Pancreas (tissue), 10 donors: ENCODE measurements at places on chromosomes 11 and 22. TPM values are rescaled to one million over a fixed set of nuclear protein-coding genes. Genes with fewer than 3 reads are reported as not detected.

- H3K27me3 ChIP-seq = no peaks in the 10 kb centered on the region
These were observed 103.4 kb upstream of the ASPHD2 start for GRCh38 chr22:26325641-26326040.

GRCh38 chr11:120903686-120904085 is 120.2 kb upstream of the TBCEL start:
- H3K4me1 ChIP-seq = no peaks in the 10 kb centered on the region
- H3K36me3 ChIP-seq = no peaks in the 10 kb centered on the region
- H3K4me3 ChIP-seq = no peak overlapping the region
- no peaks in the 10 kb centered on the region for H3K27me3 ChIP-seq

DNA sequence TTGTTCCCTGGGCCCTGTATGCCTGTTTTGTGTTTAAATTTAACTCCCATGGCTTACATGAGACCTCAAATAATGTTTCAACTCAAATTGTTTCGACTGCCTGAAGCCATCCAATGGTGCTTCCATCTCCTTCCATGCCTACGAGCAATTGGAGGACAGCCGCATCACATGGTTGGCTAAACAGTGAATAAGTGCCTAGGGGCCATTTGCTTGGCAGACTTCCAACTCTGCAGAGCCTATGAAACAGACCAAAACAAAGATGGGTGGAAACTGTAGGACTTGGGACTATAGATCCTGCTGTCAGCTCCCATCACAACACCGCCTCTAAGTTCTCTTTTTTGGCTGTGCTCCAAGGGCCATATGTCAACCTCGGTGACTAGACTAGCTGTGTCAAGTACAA is 84.1 kb downstream of the PARVA start:
- H3K36me3 ChIP-seq = no peaks in the 10 kb centered on the region
- no peak for DNase-seq
- no peaks in the 10 kb centered on the region for H3K27me3 ChIP-seq
- H3K4me1 ChIP-seq = no peaks in the 10 kb centered on the region

DNA sequence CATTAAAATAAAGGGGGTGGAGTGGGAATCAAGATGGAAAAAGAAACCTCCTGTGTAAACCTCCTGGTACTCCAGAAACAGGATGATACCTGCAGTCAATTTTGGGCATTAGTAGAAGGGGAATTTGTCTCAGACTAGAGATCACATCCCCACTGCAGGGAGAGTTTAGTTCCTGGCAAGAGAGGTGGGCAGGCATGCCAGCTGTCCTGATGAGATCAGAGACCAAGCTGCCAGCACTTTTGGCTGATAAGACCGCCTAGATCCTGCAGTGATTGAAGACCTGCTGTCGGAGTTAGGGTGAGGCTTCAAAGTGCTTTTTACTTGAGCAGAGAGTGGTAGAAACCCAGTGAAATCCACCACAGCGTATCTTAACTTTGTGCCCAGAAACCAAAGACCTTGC is 29.7 kb upstream of the NELL1 start:
- no peaks in the 10 kb centered on the region for H3K27me3 ChIP-seq
- no peak for DNase-seq
- H3K4me3 ChIP-seq = no peak overlapping the region
- no peak overlapping the region for H3K27ac ChIP-seq

GRCh38 chr22:18968011-18968749 is 32.1 kb upstream of the PRODH start:
- H3K4me3 ChIP-seq = no peak overlapping the region
- no peaks in the 10 kb centered on the region for H3K27me3 ChIP-seq
- no peaks in the 10 kb centered on the region for H3K36me3 ChIP-seq
- no peak overlapping the region for H3K27ac ChIP-seq
- H3K4me1 ChIP-seq = no peaks in the 10 kb centered on the region

DNA sequence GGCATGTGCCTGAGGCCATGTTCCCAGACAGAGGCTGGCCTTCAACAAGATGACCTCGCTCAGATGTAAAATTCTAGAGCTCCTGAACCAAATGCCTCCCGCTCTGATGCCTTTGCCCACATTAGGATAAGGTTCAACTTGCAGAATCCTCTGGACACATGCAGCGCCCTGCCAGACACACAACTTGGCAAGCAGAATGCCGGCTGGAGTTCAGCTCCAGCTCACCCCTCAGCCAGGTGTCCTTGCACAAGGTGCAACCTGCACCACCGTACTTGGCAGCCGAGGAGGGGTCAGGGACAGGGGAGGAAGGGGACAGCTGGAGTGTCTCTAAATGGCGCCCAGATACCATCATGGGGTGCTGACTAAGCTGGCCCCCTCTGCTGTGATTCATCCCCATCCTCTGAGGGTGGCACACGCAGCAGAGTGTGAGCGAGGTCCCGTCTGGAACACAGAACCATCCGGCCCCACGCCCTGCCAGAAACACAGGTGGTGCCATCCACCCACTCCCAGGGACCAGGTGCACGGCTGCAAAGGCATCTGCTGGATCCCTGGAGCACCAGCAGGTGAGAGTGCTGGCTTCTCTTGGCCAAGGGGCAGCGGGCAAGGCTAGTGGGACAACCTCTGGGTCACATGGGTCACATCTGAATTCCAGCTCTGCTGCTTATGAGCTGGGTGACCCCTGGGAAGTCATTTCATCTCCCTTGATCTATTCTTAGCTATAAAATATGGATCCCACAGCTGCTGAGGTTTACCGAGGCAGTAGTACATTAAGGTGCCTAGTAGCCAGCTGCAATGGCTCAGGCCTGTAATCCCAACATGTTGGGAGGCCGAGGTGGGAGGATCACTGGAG is 12.8 kb downstream of the ZMAT5 start:
- H3K4me3 ChIP-seq = no peak overlapping the region
- no peak for DNase-seq
- no peaks in the 10 kb centered on the region for H3K36me3 ChIP-seq

DNA sequence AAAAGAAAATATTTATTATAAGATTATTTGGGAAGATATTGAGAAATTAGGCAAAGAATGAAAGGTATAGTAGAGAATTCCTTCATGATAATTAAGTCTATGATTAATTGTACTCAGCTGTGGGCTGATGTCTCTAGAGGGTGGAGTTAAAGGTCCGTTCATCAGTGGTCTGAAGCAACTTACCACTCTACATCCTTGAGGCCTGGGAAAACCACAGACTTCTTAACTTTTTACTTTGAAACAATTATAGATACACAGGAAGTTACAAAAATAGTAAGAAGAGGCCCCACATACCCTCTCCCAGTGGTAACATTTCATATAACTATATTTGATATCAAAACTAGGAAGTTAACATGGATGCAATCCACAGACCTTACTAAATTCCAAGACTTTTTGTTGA is 167.0 kb upstream of the NECTIN1 start:
- no peak overlapping the region for H3K4me3 ChIP-seq
- no peak overlapping the region for H3K27ac ChIP-seq

DNA sequence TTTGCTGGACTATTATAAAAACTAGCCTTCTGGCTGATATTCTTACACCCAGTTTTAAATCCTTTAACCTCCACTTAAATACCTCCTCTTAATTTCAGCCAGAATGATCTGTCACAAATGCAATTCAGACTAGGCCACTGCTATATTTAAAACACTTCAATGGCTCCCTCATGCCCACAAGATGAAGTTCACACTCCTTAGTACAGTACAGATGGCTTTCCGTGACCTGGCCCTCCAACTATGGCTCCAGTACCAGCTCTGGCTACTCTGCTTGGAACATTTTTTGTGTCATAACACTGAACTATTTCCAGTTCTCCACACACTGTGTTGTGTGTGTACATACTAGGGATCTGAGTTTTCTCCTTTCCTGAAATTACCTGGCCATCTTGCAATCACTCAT is 353.4 kb downstream of the SOX6 start:
- no peak overlapping the region for H3K27ac ChIP-seq
- H3K27me3 ChIP-seq = no peaks in the 10 kb centered on the region
- peaks cover 14% of the 10 kb centered on the region for H3K4me1 ChIP-seq
- no peaks in the 10 kb centered on the region for H3K36me3 ChIP-seq
- no peak overlapping the region for H3K4me3 ChIP-seq

- no peaks in the 10 kb centered on the region for H3K36me3 ChIP-seq
- H3K4me3 ChIP-seq = no peak overlapping the region
- H3K4me1 ChIP-seq = peaks cover 8% of the 10 kb centered on the region
- no peaks in the 10 kb centered on the region for H3K27me3 ChIP-seq
- no peak for DNase-seq
- no peak overlapping the region for H3K27ac ChIP-seq
These were observed 1.2 kb upstream of the INTS5 start for GRCh38 chr11:62654297-62654696.

- no peaks in the 10 kb centered on the region for H3K27me3 ChIP-seq
- H3K36me3 ChIP-seq = no peaks in the 10 kb centered on the region
These were observed 465.0 kb downstream of the GUCY1A2 start for GRCh38 chr11:106553304-106553703.

DNA sequence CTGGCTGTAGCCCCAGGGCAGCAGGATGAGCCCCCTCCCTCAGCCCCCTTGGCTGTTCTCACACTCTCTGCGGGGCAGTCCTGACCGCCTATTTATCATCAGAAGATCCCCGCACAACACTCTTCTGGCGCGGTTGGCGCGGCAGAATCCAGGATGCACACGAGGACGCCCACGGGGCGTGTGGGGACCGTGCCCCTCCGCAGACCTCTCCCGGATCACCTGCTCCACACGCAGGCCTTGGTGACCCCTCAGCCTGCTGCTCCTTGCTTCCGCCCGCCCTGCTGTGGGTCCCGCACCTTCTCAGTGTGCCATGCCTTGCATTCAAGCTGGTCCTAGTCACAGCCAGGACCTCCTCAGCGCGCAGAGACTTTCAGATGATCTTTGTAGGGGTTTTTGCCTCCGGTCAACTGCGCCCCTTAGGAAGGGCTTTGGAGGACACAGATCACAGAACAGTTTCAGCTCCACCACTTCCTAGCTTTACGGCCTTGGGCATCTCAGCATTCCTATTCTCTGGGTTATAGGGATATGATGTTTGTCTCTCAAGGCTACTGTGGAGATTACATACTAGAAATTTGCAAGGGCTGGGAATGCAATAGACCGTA is 841 bp upstream of the TUB start:
- H3K4me3 ChIP-seq = no peak overlapping the region
- no peaks in the 10 kb centered on the region for H3K4me1 ChIP-seq
- H3K27me3 ChIP-seq = no peaks in the 10 kb centered on the region
- H3K36me3 ChIP-seq = no peaks in the 10 kb centered on the region
- DNase-seq = no peak
- no peak overlapping the region for H3K27ac ChIP-seq

- DNase-seq = no peak
- no peaks in the 10 kb centered on the region for H3K4me1 ChIP-seq
- H3K36me3 ChIP-seq = no peaks in the 10 kb centered on the region
- H3K4me3 ChIP-seq = no peak overlapping the region
- H3K27ac ChIP-seq = no peak overlapping the region
- no peaks in the 10 kb centered on the region for H3K27me3 ChIP-seq
These were observed 23.6 kb upstream of the LMO1 start for GRCh38 chr11:8287297-8287696.

GRCh38 chr22:40626851-40627250 is 9.7 kb downstream of the MRTFA start:
- H3K27ac ChIP-seq = no peak overlapping the region
- H3K27me3 ChIP-seq = no peaks in the 10 kb centered on the region
- no peaks in the 10 kb centered on the region for H3K36me3 ChIP-seq
- no peak for DNase-seq
- no peak overlapping the region for H3K4me3 ChIP-seq

GRCh38 chr11:64767344-64768299 is 7.8 kb upstream of the PYGM start:
- H3K27me3 ChIP-seq = no peaks in the 10 kb centered on the region
- H3K4me3 ChIP-seq = no peak overlapping the region
- peak; percentile 42 for DNase-seq
- peaks cover 16% of the 10 kb centered on the region for H3K36me3 ChIP-seq

DNA sequence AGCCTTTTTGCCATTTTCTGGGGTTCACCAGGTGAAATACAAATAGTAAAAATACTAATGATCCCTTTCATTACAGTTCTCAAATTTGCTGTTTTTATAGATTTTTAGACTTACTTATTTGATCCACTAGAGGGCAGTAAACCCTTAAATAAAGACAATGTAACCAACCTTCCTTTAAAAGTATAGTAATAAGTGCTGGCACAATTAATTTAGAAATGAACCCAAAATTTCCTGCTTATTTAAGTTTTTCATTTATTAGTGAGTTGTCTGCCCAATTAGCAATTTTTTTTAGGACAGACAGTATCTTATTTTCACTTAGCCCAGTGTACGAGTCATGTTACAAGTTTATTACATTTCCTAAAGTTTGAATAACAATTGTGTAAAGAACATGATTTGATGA is 4.7 kb downstream of the DDIAS start:
- DNase-seq = no peak
- H3K36me3 ChIP-seq = no peaks in the 10 kb centered on the region
- H3K27ac ChIP-seq = no peak overlapping the region
- H3K27me3 ChIP-seq = no peaks in the 10 kb centered on the region
- no peak overlapping the region for H3K4me3 ChIP-seq

DNA sequence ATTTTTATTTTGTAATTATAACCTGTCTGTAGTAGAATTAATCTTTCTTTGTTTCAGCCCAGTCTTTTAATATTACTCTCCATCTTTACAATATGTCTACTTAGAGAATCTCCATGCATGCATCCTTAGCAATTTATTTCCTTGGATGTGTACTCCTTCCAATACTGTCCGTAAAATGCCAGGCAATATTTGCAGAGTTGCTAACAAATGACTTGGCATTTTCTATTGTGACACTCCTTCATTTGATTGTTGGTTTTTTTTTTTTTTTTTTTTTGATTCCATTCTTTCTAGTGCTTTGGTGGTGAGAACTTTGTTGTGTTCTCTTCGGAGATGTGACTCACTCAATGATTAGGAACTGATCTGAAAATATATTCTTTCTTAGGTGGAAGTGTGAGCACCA is 220.3 kb downstream of the CNTN5 start:
- H3K4me3 ChIP-seq = no peak overlapping the region
- H3K4me1 ChIP-seq = no peaks in the 10 kb centered on the region
- H3K27me3 ChIP-seq = no peaks in the 10 kb centered on the region
- DNase-seq = no peak
- no peak overlapping the region for H3K27ac ChIP-seq

DNA sequence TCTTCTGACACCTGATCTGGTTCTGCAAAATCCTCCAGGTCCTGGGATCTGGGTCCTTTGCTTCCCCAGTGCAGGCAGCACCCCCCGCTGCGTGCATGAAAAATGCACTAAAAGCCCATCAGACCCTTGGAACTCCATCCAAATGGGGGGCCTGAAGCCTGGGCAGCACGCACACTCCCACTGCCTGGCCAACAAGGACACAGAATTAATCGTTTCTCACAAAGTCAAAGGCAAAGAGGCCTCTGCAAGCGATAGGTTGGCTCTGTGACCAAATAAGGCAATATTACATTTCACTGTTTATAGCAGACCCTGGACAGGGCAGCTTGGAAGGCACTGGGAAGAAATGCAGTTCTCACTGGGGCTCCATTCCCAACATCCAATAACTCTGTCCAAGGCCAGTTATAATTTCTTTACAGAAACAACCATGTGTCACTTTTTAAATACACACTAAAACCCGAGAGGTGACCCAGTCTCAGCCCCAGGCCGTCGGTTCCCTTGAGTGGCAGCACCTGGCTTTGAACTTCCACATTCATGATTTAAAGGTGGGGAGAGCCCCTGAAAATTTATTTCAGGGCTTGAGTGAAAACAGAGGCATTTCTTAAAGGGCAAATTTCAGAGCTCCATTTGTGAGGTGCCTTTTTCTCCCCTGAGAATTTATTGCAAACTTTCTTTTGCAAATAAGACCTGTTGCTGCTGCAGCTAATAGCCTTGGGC is 114.4 kb upstream of the ANO1 start:
- H3K4me3 ChIP-seq = no peak overlapping the region
- DNase-seq = no peak

GRCh38 chr22:37492428-37493344 is 6.5 kb upstream of the MFNG start:
- no peaks in the 10 kb centered on the region for H3K4me1 ChIP-seq
- H3K27me3 ChIP-seq = no peaks in the 10 kb centered on the region
- peak; percentile 22 for DNase-seq
- no peak overlapping the region for H3K4me3 ChIP-seq
- peaks cover 3% of the 10 kb centered on the region for H3K36me3 ChIP-seq

Gene APOL5
- total RNA-seq = not detected

Gene OR10D3
- not detected for total RNA-seq

Gene PANX2
- 0.67 TPM for total RNA-seq

Gene MS4A3
- total RNA-seq = not detected

Gene APBB1
- total RNA-seq = 17.6 TPM
